ENCODE measurements at places on chromosomes 12 and 14.

- no peak for DNase-seq
Observed at GRCh38 chr12:21336656-21337055, 1.9 kb upstream of the SLCO1A2 start.

- DNase-seq = no peak
Observed at GRCh38 chr14:96215452-96216244, 11.0 kb downstream of the BDKRB2 start.

GRCh38 chr14:89957791-89958190 lies 2.1 kb downstream of the TDP1 start:
- no peak for DNase-seq

DNA sequence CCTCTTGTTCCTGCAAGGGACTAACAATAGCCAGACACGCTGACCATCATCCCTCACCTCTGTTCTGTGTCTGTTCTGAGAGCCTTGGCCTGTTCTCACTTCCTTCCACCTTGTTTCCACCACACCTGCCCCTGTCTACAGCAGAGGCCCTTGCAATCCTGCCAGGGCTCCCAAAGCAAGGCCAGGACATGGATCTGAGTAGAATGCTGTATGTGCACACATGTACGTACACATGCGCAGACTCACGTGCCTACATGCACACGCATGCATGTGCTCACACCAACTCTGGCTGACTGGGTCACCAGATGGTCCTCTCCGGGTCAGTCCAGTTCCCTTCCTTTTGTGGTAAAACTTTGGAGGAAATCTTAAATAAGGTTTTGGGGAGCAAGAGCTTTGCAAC lies 133.0 kb upstream of the C14orf180 start:
- no peak for DNase-seq

DNA sequence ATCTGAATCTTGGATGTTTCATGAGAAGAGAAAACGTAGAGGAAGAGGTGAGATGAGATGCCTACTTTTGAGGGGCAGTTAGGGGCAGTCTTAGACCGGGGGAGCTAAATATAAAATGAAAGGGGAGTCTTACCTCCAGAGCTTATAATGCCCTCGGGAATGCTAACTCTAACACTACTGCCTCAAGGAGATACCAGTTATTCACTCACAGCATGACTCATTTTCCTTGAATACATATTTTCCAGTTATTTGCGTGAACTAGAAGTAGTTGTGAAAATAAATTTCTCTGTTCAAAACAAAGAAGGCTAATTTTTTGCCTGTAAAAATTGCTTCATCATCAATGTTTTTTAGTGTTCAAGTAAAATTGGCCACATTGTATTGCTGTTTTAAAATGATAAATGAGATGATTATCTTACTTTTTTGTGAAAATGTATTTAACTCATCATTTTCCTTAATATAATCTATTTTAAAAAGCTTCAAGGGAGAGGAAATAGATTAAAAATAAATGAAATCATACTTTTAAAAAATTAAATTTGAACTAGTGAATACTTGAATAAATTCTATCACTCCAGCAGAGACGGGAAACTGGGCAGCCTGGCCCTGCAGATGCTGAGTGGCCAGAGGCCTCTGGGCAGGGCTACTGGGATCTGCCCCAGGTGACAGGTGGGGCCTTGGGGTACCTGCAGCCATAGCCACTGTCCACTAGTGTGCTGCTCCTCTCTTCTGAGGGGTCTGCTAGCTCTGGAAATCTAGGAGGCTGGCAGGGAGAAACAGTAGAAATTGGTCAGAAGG lies 339.3 kb downstream of the EGLN3 start:
- DNase-seq = no peak

DNA sequence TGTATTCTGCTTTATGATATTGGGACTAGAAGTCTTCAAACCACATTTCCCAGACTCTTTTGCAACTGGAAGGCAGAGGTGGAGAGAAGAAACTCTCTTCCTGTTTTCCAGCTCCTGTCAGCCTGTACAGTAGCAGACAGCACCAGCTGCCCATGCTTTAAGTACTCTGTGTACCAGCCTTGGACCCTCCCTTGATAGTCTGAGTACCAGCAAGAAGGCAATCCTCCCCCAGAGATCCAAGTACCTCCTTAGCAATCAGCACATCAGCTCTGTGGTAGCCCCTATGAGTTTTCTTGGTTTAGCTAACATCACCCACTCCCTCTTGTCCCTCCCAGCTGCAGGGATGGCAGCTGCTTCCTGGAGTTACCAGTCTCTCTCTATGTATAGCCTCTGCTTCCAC lies 56.3 kb downstream of the STXBP6 start:
- no peak for DNase-seq

DNA sequence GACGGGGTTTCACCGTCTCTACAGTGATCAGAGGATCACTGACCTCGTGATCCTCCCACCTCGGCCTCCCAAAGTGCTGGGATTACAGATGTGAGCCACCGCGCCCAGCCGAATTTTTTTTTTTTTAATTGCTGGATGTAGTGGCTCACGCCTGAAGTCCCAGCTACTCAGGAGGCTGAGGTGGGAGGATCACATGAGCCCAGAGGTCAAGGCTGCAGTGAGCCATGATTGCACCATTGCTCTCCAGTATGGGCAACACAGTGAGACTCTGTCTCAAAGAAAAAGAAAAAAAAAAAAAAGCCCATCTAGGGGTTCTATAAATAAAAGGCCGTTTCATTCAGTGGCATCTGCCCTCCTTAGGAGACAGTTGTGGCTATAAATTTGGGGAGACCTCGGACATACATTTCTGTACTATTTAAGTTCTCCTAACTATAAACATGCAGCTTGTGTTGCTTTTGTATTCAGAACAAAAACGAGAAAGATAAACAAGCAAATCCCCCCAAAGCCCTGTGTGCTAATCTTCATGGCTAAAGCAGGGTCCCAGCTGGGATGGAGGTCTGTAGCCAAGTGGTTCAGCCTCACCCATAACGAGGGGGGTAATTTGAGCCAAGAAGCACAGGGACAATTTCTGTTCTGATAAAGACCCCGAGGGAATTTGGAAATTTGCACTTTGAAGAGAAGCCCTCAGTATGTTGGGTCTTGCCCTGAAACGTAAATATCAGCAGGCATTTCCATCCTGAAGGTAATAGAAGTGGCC lies 35.0 kb upstream of the BCL7A start:
- no peak for DNase-seq

DNA sequence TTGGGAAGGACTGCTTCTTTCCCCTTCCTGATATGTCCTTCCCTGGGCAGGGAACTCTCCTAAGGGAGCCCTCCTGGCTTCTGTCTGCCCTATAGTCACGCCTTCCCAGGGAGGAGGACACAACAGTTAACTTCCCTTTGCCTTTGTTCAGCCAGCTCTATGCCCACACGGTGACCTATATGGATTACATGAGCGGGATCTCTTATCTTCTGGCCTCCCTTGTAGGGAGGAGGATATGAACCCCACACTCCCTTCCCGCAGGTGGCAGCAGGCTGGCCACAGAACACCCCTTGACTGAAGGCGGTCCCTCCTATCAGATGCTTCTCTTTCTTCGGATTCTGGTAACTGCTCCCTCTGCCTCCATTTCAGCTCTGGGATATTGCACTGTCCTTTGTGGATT lies 135.6 kb upstream of the MAX start:
- peak; percentile 63 for DNase-seq

GRCh38 chr12:112183141-112184021 lies 58.0 kb downstream of the TRAFD1 start:
- no peak for DNase-seq

GRCh38 chr14:68881396-68881795 lies 88.5 kb upstream of the ZFP36L1 start:
- no peak for DNase-seq

DNA sequence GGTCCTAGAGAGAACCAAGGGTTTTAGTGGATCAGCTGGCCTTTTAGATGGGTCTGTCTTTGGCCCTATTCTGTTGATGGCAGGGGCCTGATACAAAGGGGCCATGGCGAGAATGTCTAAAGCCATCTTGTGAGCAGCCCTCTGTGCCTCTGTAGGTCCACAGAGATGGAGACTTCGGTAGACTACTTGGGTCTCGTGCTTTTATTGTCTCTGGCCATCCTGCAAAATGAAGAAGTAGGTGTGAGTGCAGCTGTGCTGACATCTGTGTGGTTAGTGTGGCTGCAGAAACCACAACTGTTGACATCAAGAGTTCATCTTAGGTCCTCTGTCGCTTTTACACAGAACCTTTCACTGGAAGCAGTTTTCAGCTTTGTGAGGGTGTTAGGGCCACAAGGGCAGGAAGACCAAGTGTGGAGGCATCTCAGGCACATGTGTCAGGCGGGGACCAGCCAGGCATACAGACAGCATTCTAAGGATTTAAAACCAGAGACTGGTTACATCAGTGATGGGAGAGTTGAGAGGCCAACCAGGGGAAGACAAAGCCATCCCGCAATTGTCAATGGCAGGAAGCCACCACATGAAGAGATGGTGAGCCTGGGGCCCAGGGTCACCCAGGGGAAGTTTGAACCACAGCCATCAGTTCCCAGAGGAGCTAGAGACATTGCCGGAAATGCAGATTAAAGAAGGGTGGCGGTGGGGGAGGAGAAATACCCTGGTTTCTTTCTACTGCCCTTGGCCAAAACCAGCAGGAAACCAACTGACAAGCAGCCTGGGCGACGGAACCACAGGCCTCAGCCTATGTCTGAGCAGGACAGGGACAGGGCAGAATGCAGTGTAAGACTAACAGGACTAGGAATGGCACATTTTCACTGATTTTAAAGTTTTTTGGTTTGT lies 13.0 kb upstream of the TPCN1 start:
- no peak for DNase-seq

DNA sequence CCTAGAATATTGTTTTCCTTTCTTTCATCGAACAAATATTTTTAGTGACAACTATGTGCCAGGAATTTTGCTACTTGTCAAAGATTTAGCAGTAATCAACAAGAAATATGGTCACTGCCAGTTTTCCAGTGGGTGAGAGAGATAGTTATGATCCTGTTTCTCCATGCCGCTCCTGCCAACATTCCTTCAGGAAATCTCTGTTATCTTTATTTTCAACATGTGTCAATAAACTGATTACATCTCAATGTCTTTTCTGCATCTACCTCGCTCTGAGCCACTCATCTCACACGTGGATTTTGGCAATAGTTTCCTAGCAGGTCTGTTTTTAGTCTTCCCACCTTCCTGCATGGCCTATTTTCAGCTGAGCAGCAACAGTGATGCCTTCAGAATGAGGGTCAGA lies 650.0 kb upstream of the STXBP6 start:
- no peak for DNase-seq

GRCh38 chr12:92292016-92292415 lies 146.4 kb upstream of the BTG1 start:
- DNase-seq = no peak

DNA sequence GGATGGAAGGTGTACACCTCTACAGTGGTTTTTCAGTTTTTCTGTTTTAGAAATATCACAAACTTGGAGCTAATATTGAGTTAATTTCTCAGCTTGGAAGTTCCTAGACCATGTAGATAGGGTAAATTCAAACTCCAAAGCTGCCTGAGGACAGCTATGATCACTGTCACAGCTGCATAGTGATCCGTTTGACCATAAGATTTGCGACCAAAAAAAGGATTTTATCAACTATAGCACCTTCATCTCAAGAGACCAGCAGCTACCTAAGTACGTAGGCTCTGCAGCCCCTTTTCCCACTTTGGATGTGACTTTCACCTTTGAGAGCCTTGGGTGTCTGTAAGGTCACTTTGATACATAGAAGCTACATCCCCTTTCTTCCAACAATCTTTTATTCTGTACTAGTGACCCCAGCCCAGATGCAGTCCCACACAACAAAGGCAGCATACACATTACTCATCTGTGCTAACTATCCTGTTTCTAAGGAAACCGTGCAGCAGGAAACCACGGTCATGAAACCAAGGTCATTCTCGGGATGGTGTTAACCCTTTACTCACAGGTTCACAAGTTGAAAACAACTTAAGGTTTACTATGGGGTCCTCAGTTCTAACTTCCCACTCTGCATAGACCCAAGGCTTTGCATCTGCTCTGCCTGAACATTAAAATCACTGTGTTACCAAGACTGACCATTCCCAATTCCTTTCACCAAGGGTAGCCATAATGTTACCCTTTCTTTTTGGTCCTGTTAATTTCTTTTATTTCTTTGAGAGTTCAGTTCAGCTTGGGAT lies 75.4 kb downstream of the IFT81 start:
- DNase-seq = peak; percentile 48

DNA sequence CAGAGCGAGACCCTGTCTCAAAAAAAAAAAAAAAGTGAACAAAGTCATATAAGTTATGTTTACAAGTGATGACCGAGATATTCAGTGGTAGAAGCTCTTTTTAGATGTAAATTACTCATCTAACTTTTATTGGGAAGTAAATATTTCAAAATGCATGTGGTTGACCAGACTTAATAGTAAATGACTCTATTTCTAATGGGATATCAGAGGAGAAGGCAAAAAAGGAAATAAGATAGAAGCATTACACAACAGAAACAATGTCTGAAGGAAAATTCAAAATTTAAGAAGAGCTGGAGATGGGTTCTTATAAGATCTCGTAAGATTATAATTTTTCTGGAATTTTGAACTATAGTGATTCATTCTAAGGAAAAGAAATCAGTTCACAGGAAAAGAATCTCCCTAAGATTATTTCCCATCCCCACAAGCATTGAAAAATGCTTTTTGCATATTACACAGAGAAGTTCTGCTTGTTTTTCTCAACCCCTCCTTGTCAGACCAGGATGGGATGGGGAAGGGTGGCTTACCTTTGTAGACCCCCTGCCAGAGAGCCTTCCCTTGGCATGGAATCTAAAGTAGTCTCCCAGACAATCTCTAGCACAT lies 63.1 kb upstream of the STK38L start:
- DNase-seq = no peak

DNA sequence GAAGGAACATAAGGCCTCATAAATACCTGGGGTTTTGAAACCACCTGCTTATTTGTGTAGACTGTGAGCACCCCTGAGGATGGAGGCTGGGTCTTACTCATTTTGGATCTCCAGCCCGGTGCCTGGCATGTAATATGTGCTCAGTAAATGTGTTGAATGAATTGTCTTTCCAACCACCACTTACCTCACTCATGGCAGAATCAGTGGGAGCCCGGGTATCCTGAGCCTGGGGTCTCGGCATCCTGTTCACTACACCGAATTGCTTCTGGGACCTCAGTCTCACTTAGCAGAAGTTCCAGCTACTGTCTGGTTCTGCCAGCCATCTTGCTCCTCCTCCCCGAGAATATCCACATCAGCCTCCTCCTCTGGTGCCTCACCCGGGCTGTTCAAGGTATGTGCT lies 43.0 kb upstream of the CCND2 start:
- DNase-seq = no peak

DNA sequence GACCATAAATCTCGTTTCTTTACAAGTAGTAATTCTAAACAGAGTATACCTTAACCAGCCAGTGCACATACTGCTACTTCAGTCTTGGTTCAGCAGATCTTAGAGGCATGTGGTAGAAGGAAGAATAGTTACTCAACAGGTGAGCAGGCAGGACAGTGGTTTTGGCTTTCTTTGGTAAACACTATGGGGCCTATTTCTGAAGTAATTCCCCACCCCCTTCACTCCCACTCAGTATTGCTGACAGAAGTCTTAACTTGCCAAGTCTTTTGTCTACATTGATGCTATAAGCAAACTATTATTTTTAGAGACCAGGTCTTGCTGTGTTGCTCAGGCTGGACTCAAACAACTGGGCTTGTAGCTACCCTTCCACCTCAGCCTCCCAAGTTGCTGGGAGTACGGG lies 68.5 kb downstream of the FBXO34 start:
- no peak for DNase-seq

- no peak for DNase-seq
Observed at GRCh38 chr12:103793046-103793445, 48.0 kb downstream of the NT5DC3 start.

- no peak for DNase-seq
Observed at GRCh38 chr12:55582066-55582465, 9.8 kb downstream of the OR2AP1 start.

- DNase-seq = no peak
Observed at GRCh38 chr12:106098691-106099200, 40.0 kb downstream of the NUAK1 start.

- no peak for DNase-seq
Observed at GRCh38 chr12:130813436-130813835, 25.6 kb downstream of the STX2 start.

Data from urothelium cell line (cell line).